ENCODE measurements at places on chromosomes 12 and 14.

DNA sequence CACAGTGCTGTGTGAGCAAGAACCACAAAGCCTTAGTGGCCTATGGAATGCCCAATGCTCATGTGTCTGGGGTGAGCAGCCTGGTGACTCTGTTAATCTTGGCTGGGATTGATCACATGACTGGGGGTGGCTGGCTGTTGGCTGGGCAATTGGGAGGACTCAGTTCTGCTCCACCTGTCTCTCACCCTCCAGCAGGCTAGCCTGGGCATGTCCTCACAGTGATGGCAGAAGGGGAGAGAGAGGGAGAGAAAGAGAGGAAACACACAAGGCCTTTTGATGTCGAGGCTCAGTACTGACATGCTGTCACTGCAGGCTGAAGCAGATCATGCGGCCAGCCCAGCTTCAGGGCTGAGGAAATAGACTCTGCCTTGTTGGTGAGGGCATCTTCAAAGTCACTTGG is 136.8 kb downstream of the TBX5 start:
- DNase-seq, result no peak

DNA sequence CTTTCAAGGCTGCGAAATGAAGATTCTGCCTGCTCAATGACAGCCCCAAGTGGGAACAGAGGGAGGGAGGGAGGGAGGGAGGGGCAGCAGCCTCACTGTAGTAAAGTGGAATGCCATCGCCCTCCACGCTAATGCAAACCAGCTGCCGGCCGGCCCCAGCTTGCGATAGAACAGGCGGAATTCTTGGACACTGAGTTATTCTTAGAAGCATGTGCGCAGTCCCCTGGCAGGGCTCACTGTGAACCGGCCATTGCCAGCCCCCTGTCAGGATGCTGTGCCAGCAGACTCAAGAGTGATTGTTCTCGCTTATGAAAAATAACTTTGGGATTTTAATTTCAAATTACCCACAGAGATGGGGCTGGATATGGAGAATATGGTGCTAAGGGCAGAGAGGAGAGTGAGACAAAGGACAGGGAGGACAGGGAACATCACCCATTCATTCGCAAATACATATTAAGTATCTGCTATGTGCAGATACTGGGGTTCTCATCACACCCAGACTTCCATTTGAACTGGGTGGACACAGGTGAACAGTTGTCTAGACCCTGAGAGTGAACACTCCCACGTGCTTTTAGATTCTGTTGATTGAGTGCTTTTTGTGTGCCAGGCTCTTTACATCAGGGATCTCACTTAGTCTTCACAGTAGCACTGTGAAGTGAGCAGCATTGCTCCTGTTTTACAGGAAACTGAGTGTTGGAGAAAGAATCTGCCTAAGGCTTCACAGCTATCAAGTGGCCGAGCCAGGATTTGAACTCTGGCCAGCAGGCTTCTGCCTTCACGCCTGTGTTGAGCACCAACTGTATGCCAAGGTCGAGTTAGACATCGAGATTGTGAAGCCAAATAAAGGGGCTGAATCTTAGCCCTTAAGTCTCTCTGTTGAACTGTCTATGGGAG is 192.9 kb downstream of the C12orf75 start:
- DNase-seq, result peak; percentile 91

DNA sequence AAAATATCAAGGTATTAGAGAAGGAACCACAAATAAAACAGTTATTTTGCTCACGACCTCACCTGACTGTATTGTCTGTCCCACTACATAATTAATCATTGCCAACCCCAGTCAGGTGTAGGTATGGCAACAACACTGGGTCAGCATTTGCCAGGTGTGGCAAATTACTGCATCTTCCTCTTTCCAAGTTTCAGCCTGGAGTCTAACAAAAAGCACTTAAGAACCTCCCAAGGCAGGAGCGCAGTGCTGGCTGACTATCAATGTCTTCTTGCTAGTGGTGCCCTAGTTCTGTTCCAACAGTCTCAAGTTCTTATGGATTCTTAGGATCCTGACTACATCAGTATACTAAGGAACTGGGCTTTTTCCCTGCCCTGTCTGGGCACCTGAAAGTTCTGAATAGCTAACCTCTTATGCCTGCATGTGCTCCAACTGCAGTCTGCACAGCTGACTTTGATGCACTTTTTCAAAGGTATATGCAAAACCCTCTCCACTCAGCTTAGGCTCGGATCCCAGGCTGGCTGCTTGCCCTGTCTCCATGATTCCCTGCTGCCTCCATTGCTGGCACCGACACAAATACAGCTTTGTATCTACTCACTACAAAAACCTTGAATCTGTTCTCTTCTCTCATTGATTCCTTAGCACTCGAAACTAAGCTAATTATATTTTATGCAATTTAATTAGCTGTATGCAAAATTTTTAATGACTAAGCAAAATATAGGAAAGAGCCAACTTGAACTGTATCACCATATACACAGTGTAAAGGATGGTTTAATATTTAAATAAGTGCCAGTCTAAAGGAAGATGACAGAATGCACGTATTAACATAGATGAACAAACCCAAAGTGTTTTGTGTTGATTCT is 113.3 kb downstream of the PRKD1 start:
- DNase-seq, result no peak

DNA sequence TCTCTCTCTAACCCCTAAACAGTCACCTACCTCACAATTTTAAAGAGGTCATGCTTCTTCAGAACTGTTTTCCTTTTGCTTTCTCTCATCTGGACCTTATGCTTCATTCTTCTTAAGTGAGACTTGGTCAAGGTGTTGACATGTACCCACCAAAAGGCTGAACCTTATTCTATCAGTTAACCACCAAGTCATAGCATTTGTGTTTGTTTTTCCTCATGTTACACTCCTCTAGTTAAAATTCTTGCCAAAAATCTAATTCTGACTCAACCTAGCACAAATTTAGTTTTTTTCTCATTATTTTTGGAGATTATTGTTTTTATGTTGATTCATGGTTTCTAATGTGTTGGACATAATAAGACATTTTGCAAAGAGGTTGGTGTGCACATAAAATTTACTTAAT is 578.6 kb downstream of the SLC16A7 start:
- no peak for DNase-seq

DNA sequence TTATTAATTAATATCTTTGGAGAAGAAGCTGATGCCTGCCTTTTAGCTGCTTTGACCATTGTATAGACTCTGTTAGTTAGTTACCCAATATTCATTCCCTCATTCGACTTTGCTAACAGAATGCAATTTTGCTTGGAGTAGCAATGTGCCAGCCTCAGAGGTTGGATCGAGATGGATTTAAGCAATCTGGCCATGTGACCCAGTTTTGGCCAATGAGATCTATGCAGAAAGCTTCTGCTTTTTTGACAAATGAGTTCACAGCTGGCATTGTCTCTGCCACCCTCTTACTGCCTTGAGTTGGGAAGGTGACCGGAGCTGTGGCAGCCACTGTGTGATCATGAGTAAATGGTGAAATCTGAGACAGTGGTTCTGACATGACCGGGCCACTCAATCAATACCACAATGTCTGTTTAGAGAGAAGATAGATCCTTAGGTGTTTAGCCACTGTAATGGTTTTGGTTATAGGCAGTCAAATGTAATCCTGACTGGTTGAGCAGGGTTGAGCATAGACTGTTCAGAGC is 74.9 kb upstream of the MED13L start:
- DNase-seq, result no peak

- no peak for DNase-seq
Measured at GRCh38 chr12:105352052-105352451, 21.6 kb downstream of the C12orf75 start.

DNA sequence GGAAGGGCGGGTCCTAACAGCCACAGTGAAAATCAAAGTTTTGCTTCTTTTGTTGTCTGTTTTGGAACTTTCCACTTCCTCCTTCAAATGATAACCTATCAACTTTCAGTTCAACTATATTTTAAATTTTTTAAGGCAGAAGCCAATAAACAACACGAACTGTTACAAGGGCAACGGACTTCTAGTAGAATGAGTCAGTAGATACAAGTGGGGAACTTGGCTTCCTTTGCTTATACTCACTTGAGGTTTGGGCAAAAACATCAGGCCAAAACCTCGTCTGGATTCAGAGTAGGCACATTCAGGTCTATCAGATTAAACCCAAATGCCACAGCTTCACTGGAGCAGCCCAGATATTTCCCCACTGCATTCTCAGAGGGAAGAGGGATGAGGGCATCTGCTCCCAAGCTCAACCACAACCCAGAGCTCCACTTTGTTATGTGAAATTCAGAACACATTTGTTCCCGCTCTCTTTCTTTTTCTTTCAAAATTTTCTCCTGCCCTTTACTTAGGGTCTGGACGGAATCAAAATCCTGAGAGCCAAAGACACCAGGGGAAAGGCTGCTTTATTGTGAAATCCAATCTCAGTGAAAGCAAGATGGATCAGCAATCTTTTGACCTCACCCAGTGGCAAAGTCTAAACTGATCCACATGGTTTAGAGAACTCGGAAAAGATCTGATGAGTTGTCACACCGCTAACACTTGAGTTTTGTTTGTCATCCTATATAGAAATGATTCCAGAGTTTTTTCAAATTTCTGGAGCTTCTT is 152.5 kb upstream of the BTG1 start:
- DNase-seq, result peak; percentile 26

DNA sequence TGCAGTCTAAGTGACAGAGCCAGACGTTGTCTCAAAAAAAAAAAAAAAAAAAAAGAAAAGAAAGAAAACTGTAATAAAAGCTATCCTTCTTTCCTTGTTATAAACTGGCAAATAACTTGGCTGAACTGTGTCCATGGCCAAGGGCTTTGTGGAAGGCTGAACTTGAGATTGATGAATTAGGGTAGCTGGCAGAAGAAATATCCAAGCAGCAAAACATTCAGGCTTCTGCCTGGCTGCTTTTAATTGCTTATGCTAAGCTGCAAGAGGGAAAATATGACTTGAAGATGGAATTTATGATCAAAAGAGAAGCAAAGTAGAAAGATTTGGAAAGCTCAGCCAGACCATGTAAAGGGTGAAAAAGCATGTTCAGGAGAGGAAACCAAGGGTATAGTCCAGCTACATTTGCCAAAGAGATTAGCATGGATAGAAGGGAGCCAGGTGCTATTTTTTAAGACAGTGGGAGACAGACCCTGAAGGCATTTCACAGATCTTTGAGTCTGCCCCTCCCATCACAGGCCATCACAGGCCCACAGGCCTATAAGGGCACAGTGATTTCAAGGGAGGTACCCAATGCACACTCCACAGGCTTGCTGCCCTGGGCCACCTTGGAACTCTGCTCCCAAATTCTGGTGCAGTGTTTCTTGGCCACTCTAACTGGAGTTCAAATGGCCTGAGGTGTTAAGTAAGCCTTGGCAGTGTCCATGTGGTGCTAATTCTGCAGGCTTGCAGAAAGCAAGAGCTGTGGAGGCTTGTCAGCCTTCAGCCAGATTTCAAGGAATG is 226.0 kb downstream of the AEBP2 start:
- no peak for DNase-seq

GRCh38 chr12:113857371-113857770 is 108.8 kb downstream of the RBM19 start:
- DNase-seq, result no peak

GRCh38 chr14:84546236-84546635 is 983.7 kb upstream of the FLRT2 start:
- DNase-seq, result no peak

GRCh38 chr12:108832730-108833354 is 24.5 kb downstream of the SSH1 start:
- DNase-seq, result peak; percentile 79

DNA sequence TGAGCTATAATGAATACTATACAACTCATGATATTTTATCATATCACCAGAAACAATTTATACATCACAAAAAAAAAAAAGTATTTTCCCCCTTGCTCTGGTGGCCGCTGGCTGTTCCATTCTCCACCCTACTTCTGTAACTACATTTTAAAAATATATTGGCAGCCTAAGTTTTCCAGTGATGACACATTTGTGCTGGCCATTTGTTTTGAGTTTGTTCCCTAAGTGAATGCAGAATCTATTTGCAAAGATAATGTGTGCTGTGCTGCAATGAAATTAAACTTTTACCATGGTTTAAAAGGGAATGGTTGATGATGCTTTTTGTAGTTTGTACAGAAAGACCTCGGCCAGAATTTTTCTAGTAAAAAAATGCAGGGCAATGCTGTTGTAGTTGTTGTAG is 1092.8 kb downstream of the TMTC2 start:
- no peak for DNase-seq

- DNase-seq, result no peak
Measured at GRCh38 chr12:106308121-106308520, 5.6 kb downstream of the TCP11L2 start.

GRCh38 chr14:30648471-30648870 is 26.4 kb downstream of the SCFD1 start:
- no peak for DNase-seq

DNA sequence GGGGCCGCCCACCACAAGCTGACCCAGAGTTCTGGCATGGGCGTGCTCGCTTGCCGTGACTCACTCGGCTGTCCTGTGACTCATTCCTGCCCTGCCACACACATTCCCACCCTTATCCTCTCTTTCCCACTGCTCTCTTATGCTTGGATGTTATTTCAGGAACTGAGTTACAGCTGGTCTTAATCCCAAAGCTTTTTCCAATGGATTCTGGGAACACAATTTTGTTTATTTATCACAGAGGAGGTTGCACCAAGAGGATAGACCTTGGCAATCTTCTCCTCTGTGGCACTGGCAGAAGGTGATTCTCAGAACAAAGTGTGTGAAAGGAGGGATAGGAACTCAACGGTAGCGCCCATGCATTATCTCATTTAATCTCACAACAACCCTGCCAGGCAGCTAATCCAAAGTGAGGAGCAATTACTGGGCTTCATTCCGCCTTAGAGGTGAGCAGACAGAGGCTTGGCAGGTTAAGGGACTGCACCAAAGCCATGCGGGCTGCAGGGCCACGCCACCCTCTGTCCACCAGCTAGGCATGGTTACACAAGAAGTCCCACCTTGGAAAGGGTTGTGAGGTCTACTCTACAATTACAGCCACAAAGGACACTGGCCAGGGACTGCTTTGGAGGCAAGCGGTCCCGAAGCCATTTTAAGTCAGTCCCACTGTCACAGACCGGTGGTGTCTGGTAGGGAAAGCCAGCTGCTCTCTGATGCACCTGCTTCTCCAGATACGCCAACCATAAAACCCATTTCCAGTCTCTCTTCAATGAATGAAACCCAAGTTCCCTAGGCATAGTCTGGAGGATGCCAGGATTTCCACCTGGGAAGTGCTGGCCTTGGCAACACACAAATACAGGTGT is 32.9 kb downstream of the SYNE3 start:
- peak; percentile 86 for DNase-seq

GRCh38 chr12:121668750-121669520 is 519 bp downstream of the MORN3 start:
- no peak for DNase-seq

DNA sequence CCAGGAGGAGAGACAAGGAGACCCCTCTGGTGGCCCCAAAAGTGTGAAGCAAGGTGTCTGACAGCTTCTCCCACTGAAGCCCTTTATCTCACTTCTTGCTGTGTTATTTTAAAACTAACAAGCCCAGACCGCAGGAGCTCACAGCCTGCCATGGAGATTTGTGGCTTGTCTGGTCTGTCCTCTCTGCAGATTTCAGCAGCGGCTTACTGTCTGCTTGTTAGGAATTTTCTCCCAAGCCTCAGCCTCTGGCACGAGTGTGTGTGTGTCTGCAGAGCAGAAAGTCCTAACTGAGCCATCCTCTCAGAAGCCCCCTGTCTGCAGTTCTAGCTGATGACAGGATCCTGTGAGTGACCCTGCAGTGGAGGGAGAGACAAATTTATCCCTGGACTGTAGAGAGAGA is 87.9 kb upstream of the HSPB8 start:
- no peak for DNase-seq

- no peak for DNase-seq
Measured at GRCh38 chr12:82415402-82415801, 57.1 kb downstream of the METTL25 start.

Data from fibroblast of skin of left quadriceps (primary cell).